AG08395 (cell line): ENCODE measurements at places on chromosomes 6 and 20.
A peak's percentile ranks its signal among the peaks of the same experiment; 100 is the strongest.

DNA sequence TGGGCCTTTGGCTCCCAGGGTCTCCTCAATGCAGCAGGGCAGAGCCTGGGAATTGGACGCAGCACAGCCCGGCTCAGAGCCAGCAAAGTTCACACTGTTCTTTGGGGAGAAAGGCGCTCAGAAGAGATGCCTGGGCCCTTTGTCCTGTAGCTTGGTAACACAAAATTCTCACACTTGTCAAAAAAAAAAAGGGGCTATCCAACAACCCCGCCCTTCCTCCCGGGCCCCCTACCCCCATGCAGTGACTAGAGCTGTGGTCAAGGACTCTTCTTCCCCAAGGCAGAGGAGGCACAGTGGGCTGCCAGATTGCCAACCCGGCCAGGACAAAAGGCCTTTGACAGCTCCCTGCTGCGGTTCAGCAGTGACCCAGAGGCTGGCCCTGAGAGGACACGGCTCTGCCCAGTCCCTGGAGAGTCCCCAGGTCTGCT lies 2.0 kb downstream of the NKAIN4 start:
- no peak for DNase-seq

GRCh38 chr6:75273009-75273408 lies 11.6 kb downstream of the TMEM30A start:
- no peak for DNase-seq

DNA sequence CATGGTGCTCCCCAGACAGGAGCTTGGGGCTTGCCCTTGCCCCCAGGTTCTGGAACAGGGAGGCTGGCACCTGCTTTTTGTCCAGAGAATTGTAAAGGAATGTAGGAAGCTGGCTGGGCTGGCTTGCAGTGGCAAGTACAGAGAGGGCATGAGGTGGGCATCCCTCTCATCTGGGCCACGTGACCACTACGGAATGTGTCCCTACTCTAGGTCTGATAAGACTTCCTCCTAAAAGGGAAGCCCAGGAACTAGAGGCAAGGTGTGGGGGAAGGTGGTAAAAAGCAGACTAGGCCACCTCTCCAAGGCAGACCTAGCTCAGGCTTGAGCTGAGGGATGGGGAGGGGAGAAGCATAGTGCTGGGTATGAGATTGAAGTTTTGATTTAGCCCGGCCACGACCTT lies 38.8 kb downstream of the UNC5CL start:
- DNase-seq, result no peak

GRCh38 chr6:45844986-45845385 lies 170.7 kb downstream of the CLIC5 start:
- no peak for DNase-seq

GRCh38 chr6:170207586-170208181 lies 83.2 kb downstream of the DLL1 start:
- no peak for DNase-seq

- no peak for DNase-seq
These were observed 115.6 kb downstream of the KHDC1L start for GRCh38 chr6:73109659-73110058.

- DNase-seq, result no peak
These were observed 46.8 kb downstream of the PANK2 start for GRCh38 chr20:3935956-3936340.

DNA sequence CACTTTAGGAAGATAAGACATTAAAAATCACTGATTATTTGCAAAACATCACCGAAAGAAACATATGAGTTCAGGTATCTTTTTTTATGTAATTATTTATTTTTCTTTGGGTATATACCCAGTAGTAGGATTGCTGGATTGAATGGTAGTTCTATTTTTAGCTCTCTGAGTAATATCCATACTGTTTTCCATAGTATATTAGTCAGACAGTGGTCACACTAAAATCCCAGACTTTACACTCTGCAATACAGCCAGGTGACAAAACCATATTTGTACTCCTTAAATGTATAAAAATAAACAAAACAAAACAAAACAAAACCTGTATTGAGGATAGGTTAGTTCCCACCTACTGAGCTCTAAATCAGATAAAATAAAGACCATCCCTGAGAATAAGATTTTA lies 1024.3 kb upstream of the EYS start:
- DNase-seq, result no peak

DNA sequence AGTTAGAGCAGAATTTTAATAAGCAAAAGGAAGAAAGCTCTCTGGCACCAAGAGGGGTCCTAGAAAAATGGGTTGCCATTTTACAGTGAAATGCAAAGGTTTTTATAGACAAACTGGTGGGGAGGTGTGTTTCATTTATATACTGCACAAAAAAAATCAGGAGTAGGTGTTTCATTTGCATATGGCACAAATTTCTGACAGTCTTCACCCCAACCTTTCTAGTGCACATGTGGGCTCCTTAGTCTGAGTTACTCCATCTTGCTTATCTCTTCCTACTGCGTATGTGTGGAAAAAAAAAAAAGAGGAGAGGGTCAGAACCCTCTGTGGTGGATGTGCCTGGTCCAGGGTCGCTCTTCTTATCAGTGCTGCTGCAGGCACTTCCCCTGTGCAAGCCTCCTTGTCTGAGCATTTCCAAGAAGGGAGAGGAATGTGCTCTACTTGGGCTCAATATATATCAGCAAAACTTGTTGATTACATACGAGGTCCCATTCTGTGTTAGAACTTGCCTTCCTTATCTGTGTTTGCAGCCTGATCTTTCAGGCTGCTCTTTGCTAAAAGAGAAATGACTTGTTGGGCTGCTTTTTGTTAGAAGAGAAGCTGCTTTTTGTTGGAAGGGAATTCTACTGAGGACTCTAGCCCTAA lies 59.0 kb upstream of the MRAP2 start:
- no peak for DNase-seq

DNA sequence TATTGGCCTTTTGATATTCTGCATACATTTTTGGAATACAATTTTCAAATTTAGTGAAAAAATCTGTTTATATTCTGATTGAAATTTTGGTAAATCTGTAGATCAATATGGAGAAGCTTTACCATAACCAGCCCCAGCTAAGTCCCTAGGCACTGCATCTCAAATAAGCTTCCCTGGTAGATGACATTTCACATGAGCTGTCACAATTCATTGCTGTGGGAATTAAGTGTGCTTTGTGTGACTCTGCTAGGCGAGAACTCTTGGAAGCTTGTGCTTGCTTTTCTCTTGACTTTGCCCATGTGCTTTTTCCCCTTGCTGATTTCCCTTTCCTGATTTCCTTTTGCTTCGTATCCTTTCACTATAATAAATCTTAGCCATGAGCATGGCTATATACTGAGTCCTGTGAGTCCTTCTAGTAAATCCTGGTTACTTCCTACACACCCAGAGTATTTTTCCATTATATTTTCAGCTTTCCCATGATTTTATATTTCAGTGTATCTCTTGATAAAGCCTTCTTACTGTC lies 166.5 kb upstream of the MMS22L start:
- no peak for DNase-seq

DNA sequence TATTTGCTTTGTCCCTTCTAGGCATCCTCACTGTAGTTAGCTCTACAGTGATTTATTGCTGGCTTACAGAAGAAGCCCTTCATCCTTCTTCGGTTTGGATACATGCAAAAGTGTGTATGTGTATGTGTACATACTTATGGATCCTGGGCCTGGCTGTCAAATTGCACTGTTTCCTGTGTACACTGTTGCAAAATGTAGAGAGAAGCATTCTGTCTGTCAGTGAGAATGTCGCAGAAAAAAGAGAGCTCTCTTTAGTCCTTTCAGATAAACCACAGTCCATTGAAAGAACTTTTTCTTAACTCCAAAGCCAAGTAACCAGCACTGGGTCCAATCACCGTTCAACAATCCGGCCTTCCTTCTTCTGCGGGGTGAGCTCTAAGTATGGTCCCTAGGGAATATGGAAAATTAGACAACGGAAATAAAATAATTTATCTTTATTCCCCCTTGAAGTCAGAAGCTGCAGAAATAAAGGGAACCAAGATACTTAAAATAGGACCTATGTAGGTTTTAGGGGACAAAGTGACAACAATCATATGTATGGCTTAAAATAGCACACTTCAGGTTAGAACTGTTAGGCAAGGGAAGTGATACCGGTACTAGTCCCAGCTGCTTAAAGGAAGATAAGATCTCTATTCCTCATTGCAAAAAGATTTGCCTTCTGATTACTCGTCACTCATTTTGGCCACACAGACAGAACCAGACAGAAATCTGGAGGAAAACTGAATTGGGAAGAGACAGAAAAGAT lies 107.0 kb downstream of the CD83 start:
- no peak for DNase-seq

DNA sequence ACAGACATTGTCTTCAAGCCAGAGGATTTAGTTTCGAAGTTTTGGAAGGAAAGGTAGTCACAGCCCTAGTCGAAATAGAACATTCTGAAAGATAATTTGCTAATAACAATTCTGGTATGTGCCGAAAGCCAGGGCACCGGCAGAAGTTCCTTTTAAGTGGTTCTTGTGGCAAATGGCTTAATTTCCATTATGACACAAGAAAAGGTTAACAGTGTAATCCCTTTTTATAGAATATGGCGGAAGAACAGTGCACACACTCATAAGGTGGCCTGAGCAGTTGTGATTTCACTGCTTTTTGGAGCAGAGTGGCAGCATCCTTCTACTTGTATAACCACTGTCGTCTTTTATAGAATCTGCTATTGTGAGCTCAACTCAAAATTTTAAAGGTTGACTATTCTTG lies 152.4 kb downstream of the SASH1 start:
- no peak for DNase-seq

DNA sequence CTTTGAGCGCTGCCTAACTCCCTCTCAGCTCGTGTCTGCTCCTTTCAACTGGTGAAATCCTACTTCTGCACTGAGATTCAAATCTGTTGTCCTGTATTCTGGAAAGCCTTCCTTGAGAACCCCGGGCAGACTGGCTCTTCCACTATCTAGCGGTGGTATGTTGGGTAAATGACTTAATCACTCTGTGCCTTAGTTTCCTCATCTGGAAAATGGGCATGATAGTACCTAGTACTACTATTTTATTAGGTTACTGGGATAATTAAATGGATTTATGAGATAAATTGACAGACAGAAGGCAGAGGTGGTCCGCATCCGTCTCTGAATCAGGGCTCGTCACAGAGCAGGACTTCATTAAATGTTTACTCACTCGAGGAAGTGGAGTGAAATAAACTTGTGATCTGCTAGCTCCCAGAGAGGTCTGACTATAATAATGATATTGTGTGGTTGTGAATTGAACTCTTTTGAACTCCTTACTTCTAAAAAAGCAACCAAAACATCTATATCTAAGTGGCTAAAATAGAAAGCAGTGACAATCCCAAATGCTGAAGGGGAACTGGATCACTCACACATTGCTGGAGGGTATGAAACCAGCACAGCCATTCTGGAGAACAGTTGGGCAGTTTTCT lies 26.6 kb downstream of the PPP1R16B start:
- no peak for DNase-seq

DNA sequence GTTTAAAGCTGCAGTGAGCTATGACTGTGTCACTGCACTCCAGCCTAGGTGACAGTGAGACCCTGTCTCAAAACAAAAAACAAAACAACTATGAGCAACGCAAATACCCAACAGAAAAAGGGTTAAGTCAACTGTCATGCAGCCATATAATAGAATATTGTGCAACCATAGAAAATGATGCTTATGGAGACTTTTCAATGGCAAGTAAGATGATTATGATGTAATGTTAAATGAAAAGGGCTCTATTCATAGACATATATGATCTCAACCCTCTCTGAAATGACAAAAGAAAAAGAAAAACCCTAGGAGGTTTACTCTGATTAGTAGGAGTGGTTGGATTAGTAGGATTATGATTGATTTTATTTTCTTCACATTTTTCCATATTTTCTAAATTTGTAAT lies 41.3 kb upstream of the TBC1D7 start:
- DNase-seq, result no peak

- DNase-seq, result no peak
These were observed 21.1 kb downstream of the MRPL14 start for GRCh38 chr6:44105993-44106740.

DNA sequence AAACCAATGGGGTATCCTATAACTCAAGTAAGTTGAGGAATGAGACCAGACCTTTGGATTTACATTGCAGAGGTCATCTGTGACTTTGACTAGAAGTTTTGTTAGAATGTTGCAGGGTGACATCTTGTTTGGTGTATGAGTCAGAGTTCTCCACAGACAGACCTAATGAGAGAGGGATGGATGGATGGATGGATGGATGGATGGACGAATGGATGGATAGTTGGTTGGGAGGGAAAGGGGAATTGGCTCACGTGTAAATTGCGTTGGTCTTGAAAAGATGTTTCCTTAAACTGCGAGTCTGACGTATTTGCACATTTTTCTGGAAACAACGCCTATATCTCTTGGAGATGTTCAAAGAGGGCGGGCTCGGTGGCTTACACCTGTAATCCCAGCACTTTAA lies 1.0 kb upstream of the MTRES1 start:
- DNase-seq, result no peak

DNA sequence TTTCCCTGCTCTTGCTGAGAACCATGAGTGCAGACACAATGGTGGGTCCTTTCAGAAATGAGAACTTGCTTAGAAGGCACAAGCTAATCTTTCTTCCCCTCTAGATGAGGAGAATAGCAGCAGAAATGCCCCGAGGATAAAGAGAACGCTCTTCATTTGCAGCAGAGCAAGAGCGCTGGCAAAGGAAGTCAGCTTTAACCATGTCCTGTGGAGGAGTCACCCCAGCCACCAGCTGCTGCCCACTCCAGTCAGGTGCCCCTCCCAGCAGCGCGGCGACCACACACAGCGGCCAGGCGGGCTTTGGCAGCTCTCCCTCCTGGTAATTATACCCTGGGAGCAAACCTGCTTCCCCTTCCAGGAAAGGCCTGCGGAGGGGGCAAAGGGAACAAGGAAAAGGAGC lies 42.4 kb upstream of the EMILIN3 start:
- peak; percentile 19 for DNase-seq

- no peak for DNase-seq
These were observed 8.1 kb upstream of the AP5S1 start for GRCh38 chr20:3812259-3812681.

GRCh38 chr20:43963872-43964791 lies 49.5 kb downstream of the TOX2 start:
- peak; percentile 59 for DNase-seq

GRCh38 chr6:126516411-126516810 lies 176.5 kb downstream of the CENPW start:
- no peak for DNase-seq

DNA sequence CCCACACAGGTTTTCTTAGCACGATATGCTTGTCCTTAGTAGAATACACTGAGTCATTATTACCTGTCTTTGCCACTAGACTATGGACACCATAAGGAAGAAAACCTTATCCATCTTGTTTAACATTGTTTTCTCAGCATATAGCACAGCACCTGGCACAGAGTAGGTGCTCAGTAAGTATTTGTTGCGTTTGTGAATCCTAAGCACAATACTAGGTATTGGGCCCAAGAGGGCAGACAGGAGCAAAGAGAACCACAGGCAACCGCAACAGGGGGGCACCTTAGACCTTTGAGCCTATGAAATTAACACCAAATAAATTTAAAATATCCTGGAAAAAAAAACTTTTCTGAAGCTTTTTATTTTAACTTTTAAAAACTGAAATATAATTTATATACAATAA lies 3.7 kb upstream of the NCOA6 start:
- no peak for DNase-seq

GRCh38 chr6:38065734-38066305 lies 246.3 kb downstream of the ZFAND3 start:
- DNase-seq, result no peak
